ENCODE measurements at places on chromosomes 2 and 18. TPM values are rescaled to one million over a fixed set of nuclear protein-coding genes. Genes with fewer than 3 reads are reported as not detected.

GRCh38 chr18:78979056-78979729 lies 425 bp upstream of the SALL3 start:
- H3K27me3 ChIP-seq = peaks cover 57% of the 10 kb centered on the region
- peak; percentile 75 for DNase-seq
- H3K27ac ChIP-seq = no peak overlapping the region
- H3K4me1 ChIP-seq = peaks cover 47% of the 10 kb centered on the region

- no peak overlapping the region for H3K4me3 ChIP-seq
- H3K27ac ChIP-seq = no peak overlapping the region
- H3K27me3 ChIP-seq = no peaks in the 10 kb centered on the region
These were observed 35.8 kb downstream of the KATNAL2 start for GRCh38 chr18:46953195-46953594.

GRCh38 chr18:8771930-8772329 lies 66.6 kb downstream of the MTCL1 start:
- peaks cover 9% of the 10 kb centered on the region for H3K4me1 ChIP-seq
- no peaks in the 10 kb centered on the region for H3K36me3 ChIP-seq
- no peak for DNase-seq
- H3K27me3 ChIP-seq = no peaks in the 10 kb centered on the region
- H3K4me3 ChIP-seq = no peak overlapping the region

- H3K4me1 ChIP-seq = no peaks in the 10 kb centered on the region
- H3K4me3 ChIP-seq = no peak overlapping the region
- DNase-seq = no peak
- no peaks in the 10 kb centered on the region for H3K36me3 ChIP-seq
- H3K27ac ChIP-seq = no peak overlapping the region
- no peaks in the 10 kb centered on the region for H3K27me3 ChIP-seq
These were observed 15.3 kb downstream of the MTX2 start for GRCh38 chr2:176284461-176285049.

DNA sequence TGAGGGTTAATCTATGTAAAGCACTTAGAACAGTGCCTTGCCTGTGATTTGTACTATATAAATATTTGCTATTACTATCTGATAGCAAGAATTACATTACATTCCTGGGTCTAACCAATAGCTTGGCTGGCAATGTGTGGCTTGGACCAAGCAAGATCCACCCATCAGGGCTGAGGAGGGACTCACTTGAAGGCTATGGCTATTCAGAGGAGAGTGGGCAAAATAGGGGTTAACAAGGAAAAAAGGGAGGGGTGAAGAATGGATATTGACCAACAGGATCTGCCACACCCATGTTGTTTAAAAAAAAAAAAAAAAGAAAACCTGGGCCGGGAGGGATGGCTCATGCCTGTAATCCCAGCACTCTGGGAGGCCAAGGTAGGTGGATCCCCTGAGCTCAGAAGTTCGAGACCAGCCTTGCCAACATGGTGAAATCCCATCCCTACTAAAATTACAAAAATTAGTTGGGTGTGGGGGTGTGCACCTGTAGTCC lies 20.0 kb upstream of the TMBIM1 start:
- no peak overlapping the region for H3K4me3 ChIP-seq
- no peak overlapping the region for H3K27ac ChIP-seq
- no peaks in the 10 kb centered on the region for H3K36me3 ChIP-seq
- DNase-seq = no peak
- H3K27me3 ChIP-seq = no peaks in the 10 kb centered on the region

CIB4 gene
- total RNA-seq = not detected

TBR1 gene
- total RNA-seq = not detected

DNA sequence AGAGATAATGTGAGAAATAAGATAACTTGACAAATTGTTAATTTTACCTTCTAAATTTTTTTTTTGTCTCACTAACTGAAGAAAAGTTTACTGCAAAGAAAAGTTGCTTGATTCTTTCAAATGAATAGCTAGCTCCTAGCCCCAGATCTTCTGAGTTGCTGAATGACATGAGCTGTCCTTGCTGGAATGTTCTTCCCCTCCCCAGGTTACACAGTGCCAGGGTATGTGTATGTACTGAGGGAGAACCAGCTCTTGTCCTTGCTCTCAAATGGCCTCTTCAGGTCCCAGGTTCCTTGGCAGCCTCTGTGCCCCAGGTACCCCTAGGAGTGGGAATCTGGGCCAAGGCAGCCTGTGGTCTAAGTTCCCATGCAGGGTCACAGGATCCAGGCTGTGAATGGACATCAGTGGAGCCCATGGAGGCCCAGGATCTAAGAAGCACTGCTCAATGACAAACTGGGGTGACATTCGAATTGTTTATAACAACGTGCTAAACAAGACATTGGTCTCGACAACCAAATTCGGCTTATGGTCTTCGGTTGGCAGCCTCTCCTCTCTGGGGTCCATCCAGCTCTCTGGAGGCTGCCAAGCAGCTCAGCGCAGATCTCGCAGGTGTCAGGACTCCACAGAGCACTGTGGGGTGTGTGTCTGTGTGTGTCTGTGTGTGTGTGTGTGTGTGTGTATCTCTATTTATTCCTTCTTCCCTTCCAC lies 17.1 kb upstream of the INO80C start:
- DNase-seq = no peak
- no peak overlapping the region for H3K27ac ChIP-seq
- H3K36me3 ChIP-seq = no peaks in the 10 kb centered on the region
- no peaks in the 10 kb centered on the region for H3K27me3 ChIP-seq

CRYGC gene
- not detected for total RNA-seq

LIMS3 gene
- 0.31 TPM for total RNA-seq

GRCh38 chr2:229269941-229270340 lies 1.1 kb downstream of the PID1 start:
- H3K27me3 ChIP-seq = peaks cover 24% of the 10 kb centered on the region
- no peak overlapping the region for H3K27ac ChIP-seq
- peak overlapping the region; percentile 84 for H3K4me3 ChIP-seq
- H3K36me3 ChIP-seq = no peaks in the 10 kb centered on the region
- H3K4me1 ChIP-seq = peaks cover 15% of the 10 kb centered on the region

- peaks cover 37% of the 10 kb centered on the region for H3K4me1 ChIP-seq
- H3K27ac ChIP-seq = no peak overlapping the region
- peak; percentile 65 for DNase-seq
These were observed 22.9 kb downstream of the MARCHF4 start for GRCh38 chr2:216349366-216349765.

KIAA2012 gene
- 0.03 TPM for total RNA-seq

DNA sequence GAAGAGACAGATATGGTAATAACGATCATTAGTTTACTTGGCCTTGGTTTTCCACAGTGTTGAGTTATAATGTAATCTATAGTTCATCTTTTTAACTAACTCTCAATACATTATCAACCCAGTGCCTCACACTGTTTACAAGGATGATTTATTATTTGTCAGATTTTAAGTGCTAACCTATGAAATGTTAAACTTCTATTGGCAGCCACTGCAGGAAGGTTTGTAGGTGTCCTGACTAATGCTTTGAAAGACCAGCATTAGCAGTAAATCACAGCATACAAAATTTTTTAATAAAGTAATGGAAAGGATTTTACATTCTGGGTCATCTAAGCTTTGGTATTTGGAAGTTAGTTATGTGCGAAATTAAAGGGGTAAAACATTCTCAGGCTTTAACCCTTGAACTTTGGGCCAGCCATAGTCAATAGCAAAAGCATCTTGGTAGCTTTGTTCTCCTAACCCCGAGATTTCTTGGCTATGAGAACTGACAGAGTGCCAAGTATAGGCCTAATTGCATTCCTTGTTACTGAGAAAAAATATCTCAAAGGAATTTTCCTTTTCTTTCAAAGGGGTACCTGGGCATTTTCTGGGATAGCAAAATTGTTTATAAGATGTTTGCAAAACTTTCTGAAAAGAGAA lies 30.6 kb downstream of the SPATS2L start:
- peaks cover 10% of the 10 kb centered on the region for H3K36me3 ChIP-seq
- 0 out of 2 replicates have a peak overlapping the region, but pooled peaks have one; percentile 5 for H3K27ac ChIP-seq
- no peaks in the 10 kb centered on the region for H3K27me3 ChIP-seq
- no peak for DNase-seq

COL6A3 gene
- 7.3 TPM for total RNA-seq

SRD5A2 gene
- total RNA-seq = 0.03 TPM

DNA sequence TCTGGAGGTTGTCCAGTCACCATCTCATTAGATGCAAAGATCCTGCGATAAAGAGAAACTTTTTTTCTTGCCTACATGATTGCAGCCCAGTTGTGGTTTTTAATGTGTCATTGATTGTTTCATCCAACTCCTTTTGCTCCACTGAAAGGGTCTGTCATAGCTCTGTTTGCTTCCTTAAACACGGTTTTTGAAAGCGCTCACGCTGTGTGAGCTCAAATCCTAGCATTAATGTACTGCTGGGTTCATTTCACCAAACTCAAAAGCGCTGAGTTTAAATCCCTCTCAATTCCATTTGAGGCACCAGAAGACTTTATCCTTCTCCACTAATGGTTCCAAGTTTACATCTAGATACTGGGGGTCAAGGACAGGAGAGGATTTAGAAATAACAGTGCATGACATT lies 53.6 kb downstream of the CDK15 start:
- H3K4me1 ChIP-seq = peaks cover 30% of the 10 kb centered on the region
- no peak overlapping the region for H3K27ac ChIP-seq
- no peaks in the 10 kb centered on the region for H3K27me3 ChIP-seq
- DNase-seq = no peak
- no peaks in the 10 kb centered on the region for H3K36me3 ChIP-seq
- H3K4me3 ChIP-seq = no peak overlapping the region

CUL3 gene
- total RNA-seq = 99.5 TPM

- H3K36me3 ChIP-seq = no peaks in the 10 kb centered on the region
- no peak overlapping the region for H3K27ac ChIP-seq
- no peak overlapping the region for H3K4me3 ChIP-seq
- H3K27me3 ChIP-seq = no peaks in the 10 kb centered on the region
These were observed 13.4 kb downstream of the NPAS2 start for GRCh38 chr2:100833331-100833730.

DNA sequence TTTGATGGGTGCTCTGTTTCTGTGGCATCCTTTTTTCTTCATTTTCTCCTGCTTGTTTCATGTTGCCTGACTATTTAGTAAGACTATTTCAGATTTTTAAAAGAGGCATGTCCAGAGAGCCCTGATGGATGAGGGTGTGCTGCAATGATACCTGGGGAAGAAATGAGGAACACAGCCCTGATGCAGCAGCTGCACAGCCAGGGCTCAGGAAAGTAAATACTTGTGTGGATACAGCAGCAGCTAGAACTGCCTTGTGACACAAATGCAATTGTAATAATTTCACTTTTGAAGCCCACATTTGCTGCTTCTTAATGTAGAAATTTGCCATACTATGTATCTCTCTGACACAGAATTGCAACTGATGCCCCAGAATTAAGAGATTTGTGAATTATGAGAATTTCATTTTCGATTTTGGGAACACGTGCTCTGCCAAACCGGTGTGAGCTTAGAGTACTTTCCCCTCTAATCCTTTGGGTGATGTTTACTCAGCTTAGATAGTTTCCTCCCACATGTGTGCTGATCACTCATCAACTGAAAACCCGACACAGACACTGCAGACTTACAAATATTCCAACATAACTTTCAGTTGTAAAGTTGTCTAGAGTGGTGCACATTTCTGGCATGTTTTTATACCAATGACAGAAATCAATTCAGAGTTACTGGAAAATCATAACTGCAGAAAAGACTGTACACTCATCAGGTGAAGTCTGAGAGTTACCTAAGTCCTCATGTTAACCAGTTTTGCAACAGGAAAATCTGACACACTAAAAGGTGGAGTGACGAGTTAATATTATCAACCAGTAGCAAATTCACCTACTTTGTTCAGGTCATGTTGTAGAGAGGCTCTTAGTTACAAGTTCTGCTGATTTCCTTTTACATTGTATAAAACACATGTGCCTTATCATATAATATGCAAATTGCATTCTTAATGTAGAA lies 383.4 kb downstream of the CBLN2 start:
- H3K27me3 ChIP-seq = no peaks in the 10 kb centered on the region
- no peaks in the 10 kb centered on the region for H3K4me1 ChIP-seq
- DNase-seq = no peak

DNA sequence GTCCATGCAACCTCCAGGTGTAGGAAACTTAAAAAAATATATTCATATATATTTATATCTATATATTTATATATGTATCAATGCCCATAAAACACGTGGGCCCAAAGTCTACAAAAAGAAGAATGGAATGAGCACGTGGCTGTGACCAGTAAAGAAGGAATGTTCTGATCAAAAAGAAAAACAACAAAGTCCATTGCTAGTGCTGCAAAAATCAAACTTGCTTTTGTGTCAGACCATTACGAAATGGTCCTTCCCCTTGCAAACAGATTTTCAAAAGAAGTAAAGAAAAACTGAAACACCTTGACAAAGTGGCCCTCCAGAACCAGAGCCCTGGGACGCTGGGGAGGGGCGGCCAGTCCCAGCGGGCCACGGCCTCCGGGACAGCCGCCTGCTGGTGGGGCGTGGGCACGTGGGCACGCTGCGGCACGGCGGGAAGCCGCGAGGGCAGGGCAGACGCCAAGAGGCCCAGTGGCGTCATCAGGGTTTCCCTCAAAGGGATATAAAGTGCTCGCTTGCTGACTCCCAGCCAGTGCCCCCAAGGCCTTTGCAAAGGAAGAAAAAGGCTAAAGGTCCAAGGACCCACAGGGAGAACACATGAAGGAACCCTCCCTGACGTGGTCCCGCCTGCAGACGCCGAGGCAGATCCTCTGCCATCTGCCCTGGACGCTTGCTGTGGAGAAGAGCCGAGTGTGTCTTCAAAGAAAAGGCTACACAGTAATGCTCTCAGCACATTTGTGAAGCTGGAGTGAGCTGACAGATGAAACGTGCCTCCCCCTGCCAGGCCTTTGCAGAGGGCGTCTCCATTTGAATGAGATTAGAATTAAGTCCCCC lies 201.8 kb downstream of the TWIST2 start:
- no peaks in the 10 kb centered on the region for H3K4me1 ChIP-seq
- H3K27ac ChIP-seq = no peak overlapping the region
- no peak overlapping the region for H3K4me3 ChIP-seq
- no peaks in the 10 kb centered on the region for H3K36me3 ChIP-seq
- DNase-seq = no peak
- H3K27me3 ChIP-seq = no peaks in the 10 kb centered on the region

MEP1B gene
- total RNA-seq = not detected

DNA sequence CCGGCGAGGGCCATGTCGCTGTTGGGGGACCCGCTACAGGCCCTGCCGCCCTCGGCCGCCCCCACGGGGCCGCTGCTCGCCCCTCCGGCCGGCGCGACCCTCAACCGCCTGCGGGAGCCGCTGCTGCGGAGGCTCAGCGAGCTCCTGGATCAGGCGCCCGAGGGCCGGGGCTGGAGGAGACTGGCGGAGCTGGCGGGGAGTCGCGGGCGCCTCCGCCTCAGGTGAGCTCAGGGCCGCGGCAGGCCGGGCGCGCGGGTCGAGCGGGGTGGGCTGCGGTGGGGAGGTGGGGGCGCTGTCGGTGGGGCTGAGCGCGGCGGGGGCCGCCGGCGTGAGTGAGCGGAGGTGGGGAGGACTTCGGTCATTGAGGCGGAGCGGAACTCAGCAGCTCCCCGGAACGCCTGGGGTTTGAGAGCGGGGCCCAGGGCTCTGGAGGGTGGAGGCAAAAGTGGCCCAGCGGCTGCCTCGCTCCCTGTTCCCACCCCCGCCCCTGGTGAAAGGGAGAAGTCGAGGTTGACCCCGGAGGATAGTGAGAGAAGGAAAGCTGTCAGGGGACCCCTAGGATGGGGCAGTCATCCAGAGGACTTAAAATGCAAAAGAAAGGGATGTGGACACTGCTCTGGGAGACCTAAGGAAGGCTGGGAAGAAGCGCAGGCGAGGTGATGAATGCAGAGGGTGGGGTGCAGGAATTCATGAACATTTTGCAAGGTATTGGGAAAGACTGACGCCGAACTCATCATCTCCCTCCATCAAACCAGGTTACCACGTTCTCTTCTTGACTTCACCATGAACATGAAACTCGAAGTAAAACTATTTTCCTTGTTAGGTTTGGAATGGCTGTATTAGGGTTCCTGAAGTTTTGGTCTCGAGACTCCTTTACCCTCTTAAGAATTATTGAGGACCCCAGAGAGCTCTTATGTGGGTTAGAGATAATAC lies 633 bp downstream of the MALT1 start:
- DNase-seq = peak; percentile 76
- H3K27me3 ChIP-seq = no peaks in the 10 kb centered on the region
- H3K27ac ChIP-seq = peak overlapping the region; percentile 63
- H3K36me3 ChIP-seq = no peaks in the 10 kb centered on the region

MRPL33 gene
- total RNA-seq = 83.9 TPM

SLC8A1 gene
- total RNA-seq = 2.5 TPM

STK25 gene
- total RNA-seq = 275 TPM
